ENCODE measurements at places on chromosomes 1 and 21.

- no peak for DNase-seq
These were observed 4.4 kb upstream of the SLC27A3 start for GRCh38 chr1:153770797-153771196.

GRCh38 chr1:197928849-197929336 lies 11.7 kb downstream of the LHX9 start:
- DNase-seq: no peak

DNA sequence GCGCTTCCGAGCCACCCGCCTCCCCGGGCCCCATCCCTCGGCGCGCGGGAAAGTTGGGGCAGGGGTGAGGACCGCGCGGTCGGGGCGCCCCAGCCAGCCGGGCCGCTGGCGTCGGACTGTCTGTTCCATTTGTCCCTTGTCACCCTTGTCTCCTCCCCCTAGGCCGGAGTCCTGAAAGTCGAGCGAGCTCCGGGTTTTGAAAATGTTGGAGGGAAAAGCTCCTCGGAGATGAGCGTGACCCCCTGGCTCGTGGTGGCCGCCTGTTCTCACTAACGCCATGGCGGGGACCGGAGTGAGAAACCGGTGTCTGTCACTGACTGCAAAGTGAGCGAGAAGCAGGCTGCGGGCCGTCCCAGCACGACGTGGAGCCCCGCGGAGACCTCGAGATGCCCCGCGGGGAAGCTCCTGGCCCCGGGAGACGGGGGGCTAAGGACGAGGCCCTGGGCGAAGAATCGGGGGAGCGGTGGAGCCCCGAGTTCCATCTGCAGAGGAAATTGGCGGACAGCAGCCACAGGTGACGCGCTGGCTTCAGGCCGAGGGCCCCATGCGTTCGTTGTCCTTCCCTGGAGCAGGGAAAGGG lies 491 bp downstream of the PER3 start:
- DNase-seq: no peak

DNA sequence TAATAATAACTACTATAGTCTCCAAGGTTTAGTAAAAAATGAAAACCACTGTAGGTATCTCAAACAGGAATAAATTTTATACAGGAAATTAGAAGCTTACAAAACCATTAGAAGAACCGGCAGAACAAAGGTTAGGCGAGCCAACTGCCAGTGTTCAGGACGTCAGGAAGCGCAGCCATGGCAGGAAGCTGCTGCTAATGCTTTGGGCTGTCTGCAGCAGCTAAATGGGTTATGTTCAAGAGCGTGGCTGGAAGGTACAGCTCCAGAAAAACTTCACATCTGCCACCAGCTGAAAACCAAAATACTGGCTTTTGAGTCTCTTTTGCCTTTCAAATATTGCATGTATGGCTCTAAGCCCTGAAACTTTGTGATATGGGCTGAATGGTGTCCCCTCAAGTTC lies 35.7 kb upstream of the MYSM1 start:
- no peak for DNase-seq

GRCh38 chr21:39175154-39175553 lies 8.1 kb downstream of the PSMG1 start:
- DNase-seq: no peak

DNA sequence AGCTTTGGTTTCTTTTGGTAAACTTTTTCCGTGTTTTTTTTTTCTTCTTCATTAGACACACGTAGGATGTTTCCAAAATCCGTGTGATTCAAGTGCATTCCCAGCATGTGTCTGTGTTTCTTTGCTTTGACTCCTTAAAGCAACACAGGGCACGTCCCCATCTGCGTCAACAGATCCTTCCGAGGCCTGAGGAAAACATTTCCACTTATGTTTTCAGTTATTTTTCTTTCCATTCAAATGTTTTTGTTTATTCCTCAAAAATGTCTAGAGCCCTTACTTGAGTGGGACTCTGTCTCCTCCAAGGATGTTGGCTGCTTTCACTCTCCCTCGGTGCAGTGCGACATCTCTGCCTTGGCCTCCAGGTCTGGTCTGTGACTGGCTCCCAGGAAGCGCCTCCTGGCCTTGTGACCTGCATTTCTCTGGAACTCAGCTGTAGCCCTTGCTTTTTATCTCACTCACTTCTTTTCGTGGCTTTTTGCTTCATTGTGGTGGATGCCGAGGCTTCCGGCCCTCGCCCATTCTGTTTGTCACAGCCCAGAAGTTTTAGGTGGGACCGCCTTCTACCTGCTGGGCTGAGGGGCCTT lies 31.3 kb upstream of the SLC19A1 start:
- no peak for DNase-seq

DNA sequence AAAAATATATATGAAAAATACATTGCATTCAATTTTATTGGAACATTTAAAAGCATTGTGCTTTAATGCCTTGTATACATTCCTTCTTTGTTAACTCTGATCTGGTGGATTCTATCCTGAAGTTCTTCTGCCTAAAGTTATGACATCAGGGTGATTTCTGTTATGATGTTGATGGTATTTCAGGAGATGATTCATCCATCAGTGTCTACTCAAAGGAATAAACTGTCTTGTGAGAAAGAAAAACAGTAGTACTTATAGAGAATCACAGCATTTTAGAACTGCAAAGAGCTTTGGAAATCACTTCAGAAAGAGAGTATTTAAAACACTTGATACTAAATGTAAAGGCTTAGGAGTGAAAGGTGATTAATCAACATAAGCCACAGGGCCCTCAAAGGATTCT lies 155.7 kb downstream of the PTPRC start:
- no peak for DNase-seq

- DNase-seq: no peak
These were observed 44.8 kb downstream of the PRDM15 start for GRCh38 chr21:41834252-41834925.

GRCh38 chr21:45266518-45267389 lies 20.9 kb downstream of the POFUT2 start:
- no peak for DNase-seq

GRCh38 chr1:160544647-160545046 lies 21.6 kb upstream of the SLAMF6 start:
- DNase-seq: no peak

- no peak for DNase-seq
These were observed 7.4 kb downstream of the AZIN2 start for GRCh38 chr1:33088119-33088906.

DNA sequence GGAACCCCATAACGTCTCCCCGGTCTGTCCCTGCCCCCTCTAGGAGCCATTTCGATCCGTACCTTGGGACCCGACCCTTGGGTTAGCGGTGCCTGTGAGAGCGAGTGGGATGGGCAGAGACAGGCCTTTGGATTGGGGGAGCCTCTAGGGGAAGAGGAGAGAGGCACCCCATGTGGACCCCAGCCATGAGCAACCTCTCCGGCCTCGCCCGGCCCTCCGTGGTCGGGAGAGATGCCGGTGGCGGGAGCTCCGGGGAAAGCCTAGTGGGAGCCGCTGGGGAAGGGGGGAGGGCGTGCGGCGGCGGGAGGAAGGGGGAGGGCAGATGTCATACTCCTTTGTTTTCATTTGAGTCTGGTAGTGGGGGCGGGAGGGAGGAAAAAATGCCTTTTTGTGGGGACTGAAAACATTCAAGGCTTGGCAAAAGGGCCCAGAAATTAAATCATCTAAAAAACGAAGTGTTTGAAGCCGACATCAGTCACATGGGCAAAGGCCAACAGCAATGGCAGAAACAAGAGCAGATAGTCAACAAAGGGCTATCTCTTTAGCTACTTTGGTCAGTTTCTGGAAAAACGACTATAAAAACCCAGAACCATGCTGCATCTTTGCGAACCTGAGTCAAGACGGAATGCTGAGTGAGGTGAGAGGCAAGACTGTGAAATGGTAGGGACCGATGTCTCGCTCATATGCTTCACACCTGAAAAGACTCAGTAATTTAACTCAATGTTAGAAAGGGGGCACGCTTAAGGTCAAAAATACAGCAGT lies 758 bp downstream of the PTBP2 start:
- DNase-seq: no peak

DNA sequence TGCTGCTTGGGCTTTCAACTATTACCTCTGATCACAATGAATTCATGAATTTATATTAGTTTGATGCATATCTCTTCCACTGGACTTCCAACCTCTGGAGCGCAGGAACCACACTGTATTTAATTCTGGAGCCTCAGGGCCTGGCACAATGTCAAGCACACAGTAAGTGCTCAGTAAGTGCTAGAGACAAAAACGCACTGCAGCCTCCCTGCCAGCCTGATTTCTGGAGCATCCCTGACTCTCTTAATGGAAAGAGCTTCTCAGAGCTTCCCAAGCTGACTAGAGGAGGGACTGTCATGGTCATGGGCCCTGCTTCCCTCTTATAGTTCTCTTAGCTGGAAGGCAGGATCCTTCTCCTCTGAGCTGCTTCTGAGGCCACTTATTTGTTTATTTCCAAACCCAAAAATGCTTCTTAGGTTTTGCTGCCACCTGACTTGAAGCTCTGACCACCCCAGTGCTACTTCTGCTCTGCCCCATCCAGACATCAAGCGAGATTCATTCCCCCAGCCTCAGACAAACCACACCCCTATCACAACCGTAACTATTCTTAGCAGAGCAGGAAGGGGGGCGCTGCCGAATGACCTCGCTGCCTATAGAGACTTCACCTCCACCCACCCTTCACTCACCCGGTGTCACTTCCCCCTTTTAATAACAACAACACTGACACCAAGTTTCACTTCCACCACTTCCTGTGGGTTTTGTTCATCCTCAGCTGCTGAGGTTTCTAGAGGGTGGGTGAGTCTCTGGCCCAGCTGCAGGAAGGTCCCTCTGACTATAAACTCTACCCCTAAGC lies 33.6 kb downstream of the NUAK2 start:
- no peak for DNase-seq

- no peak for DNase-seq
These were observed 214.6 kb downstream of the DUSP10 start for GRCh38 chr1:221527302-221527701.

DNA sequence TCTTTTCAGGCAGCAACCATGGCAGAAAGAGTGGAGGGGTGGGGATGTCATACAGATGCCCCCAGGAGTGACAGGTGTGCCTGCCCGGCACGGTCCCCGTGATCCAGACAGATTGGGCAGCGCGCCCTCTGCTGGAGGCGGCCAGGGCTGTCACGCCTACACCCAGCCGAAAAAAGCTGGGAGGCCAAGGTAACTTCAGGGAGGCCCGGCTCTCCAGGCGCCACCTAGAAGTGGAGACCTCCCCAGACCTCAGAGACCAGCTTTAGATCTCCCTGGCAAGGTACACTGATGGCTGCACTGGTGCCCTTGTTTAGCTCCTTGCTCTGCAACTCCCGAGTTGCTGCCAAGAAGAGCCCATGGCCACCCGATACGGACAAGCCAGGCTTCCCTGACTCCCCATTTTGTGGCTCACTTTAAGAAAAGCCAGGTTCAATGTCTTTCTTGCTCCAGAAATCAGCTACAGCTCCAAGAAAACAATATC lies 6.6 kb downstream of the GOLT1A start:
- no peak for DNase-seq

DNA sequence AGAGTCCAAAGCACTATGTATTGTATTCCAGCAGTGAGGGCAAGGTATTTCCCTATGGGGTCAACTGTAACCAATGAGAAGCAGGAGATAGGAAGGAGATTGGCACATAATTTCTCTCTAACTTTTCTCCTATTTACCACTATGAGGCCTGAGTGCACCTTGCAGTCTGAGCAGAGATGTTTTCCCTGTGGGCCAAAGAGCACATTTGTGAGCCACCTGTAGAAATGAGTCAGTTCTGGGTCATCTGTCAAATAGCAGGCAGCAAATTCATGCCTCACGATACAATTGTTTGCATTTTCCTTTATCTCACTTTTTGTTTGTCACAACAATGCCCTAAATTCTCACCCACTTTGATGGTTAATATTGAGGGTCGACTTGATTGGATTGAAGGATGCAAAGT lies 547.2 kb upstream of the NCAM2 start:
- DNase-seq: no peak

DNA sequence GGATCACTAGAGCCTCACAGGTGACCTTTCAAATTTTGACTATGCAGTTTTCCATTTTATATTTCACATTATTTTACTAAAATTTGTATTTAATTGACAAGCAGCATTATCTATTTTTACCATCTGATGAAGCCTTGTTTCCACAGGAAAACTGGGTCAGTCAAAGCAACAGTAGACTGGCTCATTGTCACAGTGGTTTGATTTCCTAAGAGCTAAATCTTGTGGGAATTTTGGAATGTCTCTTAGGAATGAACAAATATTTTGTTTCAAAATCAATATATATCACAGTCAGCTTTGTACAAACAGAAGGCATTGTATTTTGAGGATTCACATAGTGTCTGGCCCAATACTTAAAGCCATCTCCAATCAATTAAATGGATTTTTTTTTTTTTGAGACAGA lies 152.6 kb upstream of the RNPC3 start:
- DNase-seq: no peak

DNA sequence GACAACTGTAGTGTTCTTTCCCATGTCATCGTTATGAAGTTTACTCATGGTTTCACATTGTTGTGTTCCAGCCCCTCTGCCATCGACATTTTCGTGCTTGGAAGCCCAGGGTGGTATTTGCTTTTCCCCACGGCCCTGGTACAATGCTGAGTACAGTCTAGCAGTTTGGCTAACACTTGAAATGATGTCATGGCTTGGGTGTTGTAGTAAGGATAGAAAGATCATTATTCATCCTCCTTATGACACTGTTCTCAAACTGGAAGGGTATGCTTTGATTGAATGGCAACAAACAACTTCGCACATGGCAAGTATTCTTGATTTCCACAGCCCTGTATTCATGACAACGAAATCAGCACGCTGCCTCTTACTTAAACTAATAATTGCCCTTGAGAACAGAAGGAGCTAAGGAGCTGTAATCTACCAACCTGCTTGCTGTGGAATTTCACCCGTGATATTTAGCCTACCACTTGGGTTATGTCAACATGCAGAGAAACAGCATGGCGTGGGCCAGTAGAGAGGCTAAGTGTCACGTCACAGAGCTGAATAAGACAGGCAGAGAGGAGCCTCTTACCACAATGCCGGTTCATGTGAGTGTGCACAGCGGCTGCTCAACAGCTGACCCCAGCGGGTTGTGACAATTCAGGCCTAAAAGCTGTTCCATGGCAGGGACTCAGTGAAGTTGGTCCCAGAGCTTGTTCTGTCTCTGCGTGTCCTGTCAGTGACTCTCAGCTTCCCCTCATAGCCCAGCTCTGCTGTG lies 73.9 kb downstream of the KCNJ6 start:
- DNase-seq: no peak

DNA sequence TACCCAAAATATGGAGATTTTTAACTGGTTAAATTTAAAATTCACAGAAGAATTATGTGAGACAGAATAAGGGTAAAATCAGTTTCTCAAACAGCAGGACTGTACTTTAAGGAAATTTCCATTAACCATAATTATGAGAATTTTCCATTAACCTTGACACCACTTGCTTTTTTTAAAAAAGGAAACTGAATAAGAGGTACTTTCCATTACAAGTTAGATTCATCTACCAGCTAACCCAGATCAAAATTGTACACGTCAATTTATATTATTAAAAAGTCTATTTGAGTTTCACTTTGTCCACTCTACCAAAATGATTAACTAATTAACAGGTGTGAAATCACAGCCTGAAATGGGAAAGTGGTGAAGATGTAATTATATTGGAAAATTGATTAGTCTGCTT lies 414.5 kb downstream of the DPYD start:
- no peak for DNase-seq

DNA sequence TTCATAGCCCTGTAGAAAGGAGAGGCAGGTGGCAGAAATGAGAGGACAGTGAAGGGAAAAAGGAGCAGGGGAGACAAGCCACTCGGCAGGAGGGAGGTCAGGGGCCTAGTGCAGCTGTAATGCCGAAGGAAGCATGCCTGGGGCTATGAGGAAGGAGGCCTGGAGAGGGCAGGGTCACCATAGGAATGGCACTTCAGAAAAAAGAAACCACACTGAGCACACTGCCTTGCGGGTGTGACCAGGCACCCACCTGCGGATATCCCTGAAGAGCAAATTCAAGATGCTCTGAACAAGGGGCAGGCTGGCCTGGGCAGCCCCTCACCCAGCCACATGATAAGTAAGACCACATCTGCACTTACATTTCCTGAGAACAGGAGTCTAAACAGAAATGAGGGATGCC lies 104.7 kb downstream of the JAK1 start:
- no peak for DNase-seq

Data from NCI-H187 treated with DMSO at 0.1 percent for 48 hours (cell line).